ENCODE measurements at places on chromosomes 3 and 15.

- no peak for DNase-seq
Observed at GRCh38 chr3:52268036-52268435, 10.4 kb downstream of the WDR82 start.

GRCh38 chr3:14889205-14889604, 58.2 kb upstream of the NR2C2 start:
- DNase-seq, result no peak

- no peak for DNase-seq
Observed at GRCh38 chr3:157753787-157754136, 250.5 kb upstream of the VEPH1 start.

- DNase-seq, result no peak
Observed at GRCh38 chr15:75573648-75574384, 5.3 kb downstream of the PTPN9 start.

GRCh38 chr3:156685198-156685597, 10.8 kb downstream of the TIPARP start:
- DNase-seq, result no peak
